WTC11 (cell line): ENCODE measurements at places on chromosomes 6 and 20.

DNA sequence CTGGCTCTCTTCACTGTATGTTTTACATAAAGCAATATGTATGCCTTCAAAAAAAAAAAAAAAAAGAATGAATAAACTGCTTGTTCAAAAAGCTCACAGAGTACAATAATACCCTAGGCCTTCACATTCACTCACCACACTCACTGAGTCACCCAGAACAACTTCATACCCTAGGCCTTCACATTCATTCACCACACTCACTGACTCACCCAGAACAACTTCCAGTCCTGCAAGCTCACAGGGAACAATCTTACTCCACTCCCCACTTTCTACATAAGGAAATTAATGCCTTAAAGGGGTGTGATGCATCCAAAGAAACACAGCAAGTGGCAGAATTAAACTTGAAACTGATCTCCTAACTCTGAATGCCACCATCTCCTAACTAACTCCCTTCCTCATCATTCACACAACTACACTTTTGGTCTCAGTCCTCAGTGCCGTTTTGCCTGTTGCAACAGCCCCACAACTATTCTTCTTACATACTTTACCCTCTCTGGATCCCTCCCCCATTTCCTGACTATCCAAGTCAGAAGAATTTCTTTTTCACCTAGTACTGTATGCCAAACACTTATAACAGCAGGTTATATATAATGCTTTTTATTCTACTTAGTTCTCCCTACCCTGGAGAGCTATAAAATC lies 34.2 kb downstream of the NHSL1 start:
- DNase-seq = no peak

GRCh38 chr20:49557449-49557848 lies 10.5 kb downstream of the PTGIS start:
- DNase-seq = no peak

- no peak for DNase-seq
Observed at GRCh38 chr20:52481443-52481842, 289.9 kb upstream of the ZFP64 start.

GRCh38 chr6:35543459-35544193 lies 30.9 kb upstream of the TULP1 start:
- DNase-seq = peak; percentile 72

- DNase-seq = no peak
Observed at GRCh38 chr6:14751645-14752175, 494.2 kb upstream of the JARID2 start.
